SK-N-SH treated with all-trans-retinoic acid at 6 μM for 48 hours (cell line): ENCODE measurements at places on chromosomes 7 and 10.

DNA sequence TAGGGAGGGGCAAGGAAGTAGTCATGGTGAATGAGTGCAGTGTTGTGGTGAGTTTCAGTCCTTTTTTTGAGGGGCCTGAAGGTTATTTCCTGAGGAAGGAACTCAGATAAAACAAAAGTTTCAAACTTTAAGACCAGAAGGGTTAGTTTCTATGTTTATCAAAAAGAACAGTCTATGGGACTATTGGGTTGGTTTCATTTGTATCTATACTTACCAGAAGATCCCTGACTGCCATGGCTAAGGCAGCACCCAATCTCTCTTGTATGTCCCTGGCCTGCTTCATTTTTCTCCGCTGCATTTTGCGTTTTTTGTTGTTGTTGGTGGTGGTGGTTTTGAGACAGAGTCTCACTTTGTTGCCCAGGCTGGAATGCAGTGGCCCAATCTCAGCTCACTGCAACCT is 19.3 kb upstream of the GAD2 start:
- no peak for ATAC-seq

DNA sequence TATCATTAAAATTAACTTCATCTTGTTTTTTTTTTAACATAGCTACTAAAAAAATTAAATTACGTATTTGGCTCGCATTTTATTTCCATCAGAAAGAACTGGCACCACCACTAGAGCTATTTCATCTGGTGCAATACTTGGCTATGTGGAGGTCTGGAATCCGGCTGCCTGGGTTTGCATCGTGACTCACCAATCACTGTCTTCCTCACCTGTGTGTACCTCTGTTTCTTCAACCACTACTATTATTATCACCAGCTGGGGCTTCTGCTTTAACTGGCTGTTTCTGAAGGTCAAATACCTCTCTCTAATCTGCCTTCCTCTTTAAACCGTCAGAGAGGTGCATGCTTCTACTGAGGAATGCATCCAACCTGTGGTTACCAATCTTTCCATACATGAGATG is 6.5 kb downstream of the WDR91 start:
- ATAC-seq: no peak

DNA sequence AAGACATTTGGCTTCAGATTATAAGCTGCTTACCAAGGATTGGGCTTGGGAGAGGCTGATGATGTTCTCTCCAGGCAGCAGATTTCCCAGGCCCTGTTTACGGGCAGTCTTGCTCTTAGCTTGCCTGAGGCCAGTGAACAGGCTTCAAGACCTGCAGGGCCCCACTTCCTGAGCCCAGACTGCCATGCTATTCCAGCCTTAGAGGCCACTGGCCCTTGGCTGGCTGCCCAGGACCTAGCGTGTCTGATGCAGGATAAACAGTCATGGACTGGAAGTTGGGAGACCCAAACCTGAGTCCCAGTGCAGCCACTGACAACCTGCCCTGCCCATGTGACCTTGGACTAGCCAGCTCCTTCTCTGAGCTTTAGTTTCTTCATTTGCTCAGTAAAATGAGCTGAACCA is 2.9 kb downstream of the PRXL2A start:
- no peak for ATAC-seq

GRCh38 chr7:101058355-101058754 is 26.9 kb upstream of the TRIM56 start:
- ATAC-seq: peak; percentile 59; the same call in 2 of the 3 replicates

DNA sequence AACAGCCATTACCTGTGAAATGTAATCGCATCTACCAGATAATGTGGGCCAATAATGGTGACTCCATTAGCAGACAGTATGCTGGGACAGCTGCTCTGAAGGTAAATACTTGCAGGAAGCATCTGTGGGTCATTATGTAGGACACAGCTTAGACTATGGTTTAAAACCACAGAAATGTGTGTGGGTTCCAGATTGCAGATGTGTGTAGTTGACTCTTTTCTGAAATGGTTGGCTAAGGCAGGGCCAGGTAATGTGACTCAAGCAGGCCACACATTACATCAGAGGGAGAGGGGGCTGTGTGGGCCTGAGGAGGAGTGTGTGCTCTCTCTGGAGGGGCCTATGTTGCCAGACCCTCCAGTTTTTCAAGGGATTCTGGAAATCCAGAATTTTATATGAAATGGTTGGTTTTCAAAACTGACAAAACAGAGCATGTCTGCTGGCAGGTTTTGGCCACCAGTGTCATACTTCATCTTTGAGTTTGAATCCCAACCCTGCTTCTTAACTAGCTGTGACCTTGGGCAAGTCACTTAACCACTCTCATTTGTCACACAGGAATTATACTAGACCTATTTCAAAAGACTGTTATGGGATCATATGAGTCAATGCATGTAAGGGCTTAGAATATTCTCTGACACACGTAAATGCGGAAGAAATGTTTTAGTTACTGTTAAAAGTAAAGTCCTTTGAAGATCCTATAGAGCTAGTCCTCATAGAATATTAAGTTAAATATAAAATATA is 64.5 kb downstream of the MCMBP start:
- ATAC-seq: peak; percentile 41; the same call in 2 of the 3 replicates

- no peak for ATAC-seq
These were observed 107.7 kb upstream of the EEPD1 start for GRCh38 chr7:36045326-36045725.

- no peak for ATAC-seq
These were observed 4.4 kb downstream of the RBM33 start for GRCh38 chr7:155648752-155649339.

DNA sequence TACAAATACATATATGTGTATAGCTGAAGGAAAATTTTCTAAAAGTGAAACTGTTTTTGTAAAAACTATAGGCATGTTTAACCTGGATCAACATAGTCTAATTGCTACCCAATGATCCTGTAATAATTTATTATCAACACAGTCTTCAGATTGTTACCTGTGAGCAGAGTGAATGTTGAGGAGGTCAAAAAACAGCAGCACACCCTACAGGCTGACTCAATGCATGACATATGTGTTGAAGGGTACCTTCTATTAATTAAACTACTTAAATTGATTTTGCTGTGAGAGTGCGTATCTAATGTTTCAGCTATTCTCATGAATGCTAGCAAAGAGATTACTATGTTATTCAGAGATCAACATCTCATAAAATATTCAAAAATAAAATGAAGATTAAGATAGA is 411.4 kb downstream of the TNS3 start:
- no peak for ATAC-seq

- ATAC-seq: no peak
These were observed 64.0 kb downstream of the PRR15 start for GRCh38 chr7:29627631-29628030.

DNA sequence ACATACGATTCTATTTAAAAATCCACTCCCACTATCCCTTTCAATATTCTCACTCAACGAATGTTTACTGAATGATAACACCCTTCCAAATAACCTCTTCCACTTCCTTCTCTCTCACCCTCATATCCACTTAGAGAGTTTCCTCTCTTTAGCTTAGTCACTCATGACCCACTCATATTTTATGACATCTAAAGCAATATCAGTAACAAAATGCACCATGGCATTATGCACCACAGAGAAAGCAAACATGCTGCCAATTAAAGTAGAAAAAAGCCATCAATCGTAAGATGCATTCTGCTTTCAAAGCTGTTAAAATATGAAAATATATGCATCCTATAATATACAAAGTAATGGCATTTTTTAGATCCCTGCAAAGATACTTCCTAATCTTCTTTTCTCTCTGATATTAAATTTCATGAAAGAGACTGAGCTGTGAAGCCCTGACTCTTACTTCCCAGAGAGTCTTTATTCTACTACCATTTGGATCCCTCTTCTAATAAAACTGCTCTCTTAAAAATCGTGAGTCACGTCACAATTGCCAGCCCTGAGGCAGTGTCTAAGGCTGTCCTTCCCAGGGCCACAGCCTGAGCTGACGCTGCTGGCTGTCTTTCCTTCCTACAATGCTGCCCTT is 283.0 kb upstream of the KLF6 start:
- ATAC-seq: peak; percentile 56

DNA sequence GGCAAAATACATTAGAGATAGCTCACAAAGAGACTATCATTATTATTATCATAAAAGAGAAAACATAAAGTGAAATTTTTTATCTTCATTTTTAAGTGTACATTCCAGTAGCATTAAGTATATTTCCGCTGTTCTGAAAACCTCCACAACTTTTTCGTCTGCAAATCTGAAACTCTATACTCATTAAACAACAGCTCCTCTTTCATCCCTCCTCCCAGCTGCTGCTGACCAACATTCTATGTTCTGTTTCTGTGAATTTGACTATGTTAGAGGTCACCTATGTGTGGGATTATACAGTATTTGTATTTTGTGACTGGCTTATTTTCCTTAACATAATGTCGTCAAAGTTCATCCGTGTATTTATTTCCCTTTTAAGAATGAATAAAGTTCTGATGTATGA is 429.3 kb upstream of the TPK1 start:
- no peak for ATAC-seq

- no peak for ATAC-seq
These were observed 74.3 kb downstream of the ANKRD7 start for GRCh38 chr7:118298771-118299170.

DNA sequence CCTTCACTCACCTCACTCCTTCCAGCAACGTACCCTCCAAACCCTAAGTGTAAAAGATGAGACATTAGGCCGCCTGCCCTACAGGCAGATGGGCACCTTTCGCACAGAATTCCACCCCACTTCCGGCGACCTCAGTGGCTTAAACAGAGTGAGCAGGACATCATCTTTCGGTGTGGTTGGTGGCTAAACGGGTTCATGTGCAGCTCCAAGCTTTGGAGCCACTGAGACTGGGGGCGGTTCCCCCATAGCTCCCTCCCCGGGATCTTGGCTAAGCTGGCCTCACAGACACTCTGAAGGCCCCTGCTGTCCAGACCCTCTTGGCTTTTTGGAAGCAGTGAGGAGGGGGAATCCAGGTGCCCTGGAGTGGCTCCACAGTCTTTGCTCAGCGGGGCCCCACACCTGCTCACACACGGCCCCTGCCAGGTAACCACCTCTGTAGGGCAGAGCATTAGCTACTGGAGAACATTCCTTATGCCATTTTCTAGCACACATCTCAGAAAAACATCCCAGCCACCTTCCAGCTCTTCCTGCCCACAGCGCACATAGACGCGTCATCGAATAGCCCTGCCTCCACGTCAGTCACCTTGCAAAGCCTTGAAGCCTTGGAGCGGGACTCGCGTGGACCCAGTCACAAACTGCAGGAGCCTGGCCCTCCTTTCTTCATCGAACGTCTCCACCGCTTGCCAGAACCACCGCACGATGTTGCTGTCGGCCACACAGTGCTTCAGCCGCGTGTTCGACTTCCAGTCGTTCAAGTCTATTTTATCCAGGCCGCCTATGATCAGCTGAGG is 108.8 kb downstream of the SMURF1 start:
- no peak for ATAC-seq

- ATAC-seq: no peak
These were observed 16.0 kb downstream of the MXI1 start for GRCh38 chr10:110223298-110223925.

DNA sequence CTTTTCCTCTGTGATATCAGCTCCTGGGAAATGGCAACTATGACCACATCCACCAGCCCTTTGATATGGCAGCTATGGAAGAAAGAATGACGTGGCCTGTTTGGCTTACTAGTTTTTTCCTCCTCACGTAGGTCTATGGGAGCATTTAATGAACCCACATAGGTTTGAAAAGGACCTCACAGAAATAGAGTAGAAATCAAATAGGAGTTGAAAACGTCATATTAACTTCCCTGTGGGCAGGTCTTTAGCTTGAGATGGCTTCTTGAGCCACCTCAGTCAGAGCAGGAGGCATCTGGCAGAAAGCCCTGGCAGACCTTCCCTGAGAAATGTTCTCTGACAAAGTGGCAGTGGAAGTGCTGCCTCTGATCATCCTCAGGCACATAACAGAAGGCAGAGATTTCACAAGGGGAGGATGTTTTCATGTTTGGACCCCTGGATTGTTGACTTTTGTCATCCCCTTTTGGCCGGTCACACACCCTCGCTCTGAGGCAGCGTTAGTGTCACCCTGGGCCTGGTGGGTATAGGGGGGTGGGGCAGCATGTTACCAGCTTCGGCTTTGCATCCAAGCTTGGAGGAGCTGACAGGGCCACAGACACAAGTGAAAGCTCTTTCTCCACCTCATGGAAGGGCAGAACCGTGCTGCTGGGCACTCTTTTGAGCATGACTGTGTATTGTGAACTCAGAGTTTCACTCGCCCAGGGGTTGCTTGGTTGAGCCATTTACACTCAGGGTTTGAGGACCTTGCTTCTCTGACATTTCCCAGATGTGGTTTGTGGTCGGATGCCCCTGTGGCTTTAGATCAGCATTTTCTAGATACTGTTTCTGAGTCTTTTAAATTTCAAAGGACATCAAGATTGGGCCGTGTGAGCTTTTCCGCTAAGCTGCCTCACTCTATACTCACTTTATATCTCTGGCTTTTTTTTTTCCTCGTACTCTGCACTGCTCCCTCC is 184.2 kb downstream of the STK31 start:
- ATAC-seq: peak; percentile 23

DNA sequence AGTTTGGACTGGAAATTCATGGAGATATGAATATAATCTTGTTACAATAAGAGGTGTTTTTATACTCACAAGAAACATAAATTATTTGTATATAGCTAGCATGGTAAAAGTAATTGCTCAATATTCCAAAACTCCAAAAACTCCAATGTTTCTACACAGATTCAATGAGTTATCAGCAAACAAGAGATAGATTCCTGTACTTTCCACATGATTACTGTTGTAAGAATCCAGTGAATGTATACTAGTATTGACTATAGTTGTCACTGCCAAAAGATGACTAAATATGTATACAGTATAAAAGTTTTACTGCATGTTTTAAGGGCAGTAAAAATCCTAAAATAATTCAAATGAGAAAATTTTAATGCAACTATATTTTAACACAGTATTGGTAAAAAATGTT is 10.7 kb downstream of the ATOH7 start:
- no peak for ATAC-seq

GRCh38 chr7:24705461-24705954 is 51.8 kb downstream of the GSDME start:
- no peak for ATAC-seq

- no peak for ATAC-seq
These were observed 2.5 kb downstream of the SNCG start for GRCh38 chr10:86960863-86961434.

DNA sequence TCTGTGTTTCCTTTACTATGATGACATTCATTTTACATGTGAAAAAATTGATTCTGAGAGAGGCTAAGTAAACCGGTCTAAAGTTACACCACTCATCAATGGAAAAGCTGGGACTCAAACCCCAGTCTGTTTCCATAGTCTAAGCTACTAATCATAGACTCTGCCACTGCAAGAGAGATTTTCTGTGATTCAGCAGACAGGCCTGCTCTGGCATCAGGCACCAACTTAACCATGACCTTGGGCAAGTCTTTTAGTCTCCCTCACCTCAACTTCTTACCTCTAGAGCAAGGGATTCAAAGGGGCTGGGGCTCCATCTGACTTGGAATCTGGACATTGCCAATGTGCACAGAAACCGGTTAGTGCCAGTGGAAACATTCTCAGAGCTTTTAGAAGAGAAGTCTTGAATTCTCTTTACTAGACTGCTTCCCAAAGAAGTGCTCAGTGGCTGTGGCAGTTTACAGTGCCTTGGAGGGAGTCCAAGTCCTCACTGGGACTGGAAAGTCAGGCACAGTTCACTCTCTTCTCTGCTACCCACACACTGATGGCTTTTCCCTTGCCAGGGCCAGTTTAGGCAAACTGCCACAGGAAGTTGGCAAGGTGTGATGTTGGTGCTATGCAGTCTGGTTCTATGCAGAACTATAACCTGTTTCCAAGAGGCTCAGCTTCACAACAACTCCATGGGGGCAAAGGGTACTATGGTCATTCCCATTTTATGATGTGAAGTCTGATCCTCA is 4.5 kb upstream of the BLNK start:
- no peak for ATAC-seq
